Fibroblast of lung (primary cell): ENCODE measurements at places on chromosomes 6 and 20. TPM values are rescaled to one million over a fixed set of nuclear protein-coding genes. Genes with fewer than 3 reads are reported as not detected.

DNA sequence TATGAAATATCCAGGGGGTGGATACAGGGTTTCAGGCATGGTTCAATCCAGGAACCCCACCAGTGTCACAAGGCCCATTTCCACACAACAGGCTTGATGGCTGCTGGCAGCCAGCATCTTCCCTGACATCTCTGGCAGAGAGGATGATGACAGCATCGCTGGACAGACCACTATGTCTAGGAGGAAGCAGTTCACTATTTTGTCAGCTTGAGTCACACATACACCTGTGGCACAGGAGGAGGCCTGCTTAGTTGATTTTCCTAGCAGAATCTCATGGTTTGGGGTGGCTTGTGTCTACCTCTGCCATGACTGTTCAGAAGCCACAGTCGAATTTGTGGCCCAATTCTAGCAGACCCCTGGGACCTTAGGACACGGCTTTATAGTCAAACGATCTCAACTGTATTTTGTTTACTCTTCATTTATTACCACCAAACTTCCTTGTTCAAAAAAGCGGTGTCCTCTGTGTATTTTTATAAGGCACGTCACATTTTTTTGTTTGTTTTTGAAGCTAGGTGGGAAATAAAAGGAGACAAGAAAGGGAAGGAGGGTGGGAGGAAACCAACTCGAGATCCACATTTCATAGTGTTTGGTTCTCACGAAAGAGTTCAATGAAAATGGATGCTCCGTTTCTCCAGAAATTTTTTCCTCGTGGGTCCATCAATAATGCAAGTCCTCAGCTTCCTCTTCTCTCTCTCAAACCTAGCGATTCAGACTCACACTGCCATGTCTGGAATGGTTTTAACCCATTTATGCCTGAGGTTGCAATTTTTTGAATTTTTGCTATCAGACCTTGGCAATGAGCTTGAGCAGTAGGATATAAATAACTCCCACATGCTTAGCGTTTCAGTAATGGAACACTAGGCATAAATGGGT is 94.4 kb downstream of the TOX2 start:
- DNase-seq: no peak

DNA sequence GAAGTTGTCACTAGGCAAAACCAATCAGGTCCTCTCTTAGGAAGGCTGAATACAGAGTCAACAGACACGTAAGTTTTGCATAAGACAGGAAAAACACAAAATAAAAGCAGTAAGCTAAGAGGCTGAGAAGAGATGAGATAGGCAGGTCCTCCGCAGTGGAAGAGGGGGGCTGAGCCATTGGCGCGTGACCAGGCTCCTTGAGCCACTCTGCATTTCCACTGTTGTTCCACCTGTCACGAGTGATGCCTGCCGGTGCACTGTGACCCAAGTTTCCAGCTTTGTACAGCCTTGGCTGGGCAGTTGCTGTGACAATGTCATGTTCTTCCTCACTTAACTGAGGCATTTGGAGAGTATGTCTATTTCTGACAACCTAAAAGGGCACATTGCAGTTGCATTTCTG is 58.6 kb downstream of the NUDT3 start:
- no peak for DNase-seq

GRCh38 chr6:165842281-165842936 is 179.4 kb upstream of the PDE10A start:
- no peak for DNase-seq

DNA sequence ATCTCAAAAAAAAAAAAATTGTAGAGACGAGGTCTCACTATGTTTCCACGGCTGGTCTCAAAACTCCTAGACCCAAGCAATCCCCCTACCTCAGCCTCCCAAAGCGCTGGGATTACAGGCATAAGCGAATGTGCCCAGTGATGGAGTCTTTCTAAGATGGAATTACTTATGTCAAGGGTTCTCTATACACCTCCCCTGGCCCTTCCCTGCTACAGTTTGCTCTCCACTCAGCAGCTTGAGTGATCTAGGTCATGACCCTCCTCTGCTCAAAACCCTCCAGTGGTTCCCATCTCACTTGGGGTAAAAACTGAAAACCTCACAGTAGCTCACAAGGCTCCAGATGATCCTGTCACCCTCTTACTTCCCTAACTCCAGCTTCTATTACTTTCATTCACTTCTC is 1.8 kb upstream of the DNPH1 start:
- DNase-seq: no peak

DNA sequence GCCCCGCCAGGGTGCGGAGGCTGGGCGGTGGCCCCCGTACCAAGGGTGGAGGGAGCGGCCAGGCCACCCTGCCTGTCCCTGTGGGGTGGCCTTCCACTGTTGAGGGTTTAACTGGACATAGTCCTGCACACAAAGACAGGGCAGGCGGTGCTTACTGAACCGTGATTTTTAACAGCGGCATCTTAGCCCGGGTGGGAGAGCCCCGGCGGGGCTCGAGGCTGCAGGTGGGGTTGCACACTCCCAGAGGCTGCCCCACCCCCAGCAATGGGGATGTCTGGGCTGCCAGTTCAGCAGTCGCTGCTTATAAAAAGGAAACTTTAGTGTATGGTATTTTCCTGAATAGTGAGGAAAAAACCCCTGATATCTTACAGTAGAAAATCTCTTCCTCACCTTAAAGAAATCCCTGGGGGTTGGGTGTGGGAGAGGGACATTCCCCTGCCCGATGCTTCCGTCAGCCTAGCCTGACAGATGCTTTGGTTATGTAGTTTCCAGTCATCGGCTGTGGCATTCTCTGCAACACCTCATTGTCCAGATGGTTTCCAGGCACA is 79.4 kb downstream of the IRF4 start:
- no peak for DNase-seq

DNA sequence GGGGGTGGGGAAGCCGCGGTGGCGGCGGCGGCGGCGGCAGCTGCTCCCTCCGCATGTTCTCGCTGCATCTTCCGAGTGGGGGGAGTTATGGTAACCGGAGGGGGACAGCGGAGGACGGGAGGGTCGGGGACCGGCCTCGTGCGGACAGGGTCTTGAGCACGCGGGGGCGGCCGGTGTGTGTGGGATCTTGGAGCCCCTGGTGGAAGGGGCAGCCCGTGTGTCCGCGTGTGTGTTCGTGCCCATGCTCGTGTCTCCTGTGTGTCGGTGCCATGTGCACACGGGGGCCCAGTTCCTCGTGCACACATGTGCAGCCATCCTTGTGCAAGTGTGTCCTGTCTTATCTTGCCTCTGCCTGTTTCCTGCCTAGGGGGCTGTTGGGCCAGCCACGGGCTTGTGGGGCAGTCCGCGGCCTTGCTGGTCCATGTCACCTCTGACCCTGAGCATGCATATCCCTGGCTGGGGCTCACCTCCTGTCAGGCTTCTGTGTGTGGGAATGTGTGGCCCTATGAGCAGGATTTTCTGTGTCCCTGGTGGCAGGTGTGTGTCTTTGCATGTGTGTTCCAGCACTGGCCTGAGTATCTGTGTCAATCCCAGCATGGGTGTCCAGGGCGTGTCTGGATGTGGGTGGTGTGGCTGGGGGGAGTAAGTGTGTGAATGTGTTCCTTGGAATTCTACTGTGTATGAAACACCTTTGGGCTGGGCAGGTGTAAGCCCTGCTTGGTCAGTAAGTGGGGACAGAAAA is 8.5 kb downstream of the SYNGAP1 start:
- DNase-seq: no peak

- peak; percentile 28 for DNase-seq
Measured at GRCh38 chr20:62122654-62123449, 577 bp downstream of the LSM14B start.

GRCh38 chr6:44257025-44257752 is at the start of gene SLC35B2:
TSS of gene SLC35B2 (minus strand) at chr6:44257528. CDS start at chr6:44257410, 118 bp downstream.
- peak; percentile 81 for DNase-seq

DNA sequence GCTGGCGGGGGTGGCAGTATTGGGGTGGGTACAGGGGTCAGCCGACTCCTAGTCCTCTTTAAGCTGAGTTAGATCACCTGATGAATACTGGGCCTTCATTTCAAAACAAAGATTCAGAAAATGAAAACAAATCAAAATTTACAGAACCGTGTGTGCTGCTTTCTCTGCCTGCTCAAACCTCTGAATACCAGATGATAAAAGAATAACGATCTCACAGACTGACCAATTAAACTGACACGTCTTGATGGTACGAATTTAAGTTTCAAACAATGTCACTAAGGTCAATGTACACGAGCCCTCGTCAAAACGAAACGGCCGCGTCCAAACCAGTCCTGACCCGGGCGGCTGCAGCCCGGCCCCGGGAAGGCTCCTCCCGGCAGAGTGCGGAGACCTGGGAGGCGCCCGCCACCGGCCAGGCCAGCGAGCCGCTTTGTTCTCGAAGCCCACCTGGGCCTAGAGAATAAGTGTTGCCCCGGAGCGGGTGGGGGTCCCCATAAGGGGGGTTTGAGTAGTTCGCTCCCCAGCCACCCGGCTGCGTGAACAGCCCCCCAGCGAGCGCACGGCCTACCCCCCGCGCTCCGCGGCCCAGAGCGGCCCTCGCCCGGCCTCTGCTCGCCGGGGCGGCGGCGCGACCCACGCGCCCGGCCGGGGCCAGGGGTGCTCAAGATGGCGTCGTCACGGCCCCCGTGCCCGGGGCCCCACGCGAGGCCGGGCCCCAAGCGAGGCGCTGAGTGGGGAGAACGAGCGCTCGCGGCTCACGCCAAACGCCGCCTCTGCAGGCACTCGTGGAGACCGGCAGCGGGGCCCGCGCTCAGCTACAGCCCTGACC is 728 bp downstream of the PSMA7 start:
- DNase-seq: no peak

DNA sequence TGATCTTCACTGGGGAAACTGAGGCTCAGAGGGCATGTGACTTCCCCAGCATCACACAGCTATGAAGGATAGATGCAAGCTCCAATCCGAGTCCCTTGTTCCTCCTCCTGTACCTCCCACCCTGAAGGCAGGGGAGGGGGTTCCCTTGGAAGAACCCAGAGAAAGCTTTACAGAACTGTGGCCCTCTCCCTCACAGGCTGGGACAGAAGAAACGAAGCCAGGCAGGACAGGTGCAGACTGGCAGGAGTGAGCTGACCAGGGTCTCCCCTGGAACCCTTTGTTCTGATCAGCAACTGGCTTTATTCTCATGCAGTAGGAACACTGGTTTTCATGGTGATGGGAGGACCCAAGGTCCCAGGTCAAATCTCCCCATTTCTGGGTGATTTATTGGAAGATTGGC is 90.2 kb downstream of the TMEM242 start:
- DNase-seq: no peak

GRCh38 chr20:62319346-62319909 is 16.6 kb downstream of the ADRM1 start:
- DNase-seq: no peak

DNA sequence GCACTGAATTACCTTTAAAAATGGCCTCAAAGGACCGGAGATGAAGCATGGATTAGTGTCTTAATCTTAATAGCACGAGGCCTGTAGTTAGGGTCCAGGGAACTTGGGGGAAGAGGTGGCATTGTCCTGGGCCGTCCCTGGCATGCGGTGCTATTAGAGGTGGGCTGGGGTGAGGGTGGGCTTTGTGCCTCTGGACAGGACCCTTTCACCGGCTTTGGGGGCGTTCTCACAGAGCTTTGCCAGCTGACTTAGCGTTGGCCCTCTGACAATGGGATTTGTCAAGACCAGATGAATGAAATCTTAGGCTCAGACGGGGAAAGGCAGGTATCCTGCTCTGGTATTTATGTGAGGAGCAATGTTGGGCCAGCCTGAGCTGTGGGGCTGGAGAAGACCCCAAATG is 59.6 kb downstream of the ERMARD start:
- no peak for DNase-seq

GRCh38 chr20:33881989-33882388 is 70.8 kb downstream of the CHMP4B start:
- DNase-seq: no peak

DNA sequence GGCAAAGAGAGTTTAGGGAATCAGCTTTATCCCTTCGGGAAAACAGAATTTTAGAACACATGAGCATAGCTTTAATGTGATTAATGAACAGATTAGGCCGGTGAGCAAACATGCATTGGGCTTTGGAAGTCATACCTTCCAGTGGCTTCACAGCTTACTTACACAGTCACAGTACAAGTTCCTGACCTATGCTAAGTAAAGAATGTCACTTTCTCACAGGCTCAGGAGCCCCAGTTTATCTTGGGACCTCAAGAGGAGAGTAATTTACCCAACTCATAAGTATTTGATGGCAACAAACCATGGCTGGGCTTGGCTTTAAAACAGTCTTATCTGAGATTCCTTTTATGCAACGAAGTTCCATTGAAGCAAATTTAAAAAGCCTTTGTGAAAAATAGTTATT is 195.9 kb downstream of the AKAP7 start:
- DNase-seq: no peak

DNA sequence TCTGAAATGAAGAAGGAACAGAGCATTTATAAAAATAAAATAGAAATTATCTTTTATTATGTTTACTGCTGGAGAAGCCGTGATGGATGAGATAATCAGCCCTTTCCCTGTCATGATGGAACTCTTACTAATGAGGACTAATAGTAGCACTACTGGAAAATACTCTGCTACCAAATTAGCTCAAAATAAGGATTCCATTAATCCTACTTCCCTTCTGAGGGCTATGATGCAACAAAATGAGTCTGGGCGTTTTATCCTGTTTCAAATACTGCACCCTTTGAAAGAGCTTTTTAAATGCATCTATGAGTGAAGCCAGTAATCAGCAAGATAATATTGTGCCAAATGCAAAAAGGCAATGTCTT is 59.3 kb upstream of the CARMIL1 start:
- DNase-seq: no peak

DNA sequence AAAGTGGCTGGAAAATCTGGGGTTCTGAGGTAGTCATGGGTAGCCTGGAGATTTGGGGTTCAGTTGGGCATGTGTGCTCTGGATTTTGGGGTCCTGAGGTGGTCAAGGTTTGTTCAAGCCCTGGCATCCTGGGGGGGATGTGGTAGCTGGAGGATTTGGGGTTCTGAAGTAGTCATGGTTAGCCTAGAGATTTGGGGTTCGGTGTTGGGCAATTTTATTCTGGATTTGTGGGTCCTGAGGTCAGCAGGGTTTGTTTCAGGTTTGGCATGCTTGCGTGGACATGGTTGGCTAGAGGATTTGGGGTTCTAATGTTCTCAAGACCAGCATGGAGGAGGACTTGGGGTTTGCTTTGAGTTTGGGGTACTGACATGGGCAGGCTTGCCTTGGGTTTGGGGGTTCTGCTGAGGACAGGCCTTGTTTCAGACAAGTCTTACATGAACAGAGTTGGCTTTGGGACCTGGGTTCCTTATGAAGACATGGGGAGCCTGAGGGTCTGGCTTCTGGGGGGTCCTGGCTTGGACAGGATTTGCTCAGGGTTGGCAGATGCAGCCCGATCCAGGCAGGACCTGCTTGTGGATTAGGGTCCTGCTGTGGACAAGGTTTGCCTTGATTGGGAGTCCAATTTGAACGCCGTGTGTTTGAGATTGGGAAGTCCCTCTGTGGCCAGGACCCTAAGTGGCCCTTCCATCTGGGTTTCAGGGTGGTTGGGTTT is 906 bp downstream of the ANKRD60 start:
- DNase-seq: no peak

- DNase-seq: no peak
Measured at GRCh38 chr20:46023999-46024398, 5.0 kb upstream of the SLC12A5 start.

GRCh38 chr6:143361536-143362191 is 88.8 kb downstream of the ADAT2 start:
- DNase-seq: no peak

Gene MYO6
- total RNA-seq: 14.4 and 24.9 TPM in 2 replicates

Gene MOG
- not detected in 2 replicates for total RNA-seq

Gene HLA-DRA
- 0.17 and 1.0 TPM in 2 replicates for total RNA-seq

Gene ZBTB12
- total RNA-seq: 9.5 and 13.2 TPM in 2 replicates

Gene CLDN20
- not detected in 2 replicates for total RNA-seq

Gene JAG1
- 34.2 and 57.3 TPM in 2 replicates for total RNA-seq

Gene XKR7
- total RNA-seq: not detected in 2 replicates
